ENCODE measurements at places on chromosomes 5 and 9.

DNA sequence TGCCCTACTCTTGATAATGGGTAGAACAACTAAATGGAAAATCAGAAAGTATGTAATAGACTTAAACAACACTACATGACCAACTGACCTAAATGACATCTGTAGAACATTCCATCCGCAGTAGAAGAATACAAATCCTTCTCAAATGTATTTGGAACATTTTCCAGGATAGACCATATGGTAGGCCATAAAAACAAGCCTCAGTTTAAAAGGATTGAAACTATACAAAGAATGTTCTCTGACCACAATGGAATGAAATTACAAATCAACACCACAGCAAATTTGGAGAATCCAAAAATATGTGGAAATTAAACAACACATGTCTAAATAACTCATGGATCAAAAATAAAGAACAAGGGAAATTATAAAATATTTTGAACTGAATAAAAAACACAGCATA, 189.2 kb downstream of the NDUFS4 start:
- DNase-seq: no peak

DNA sequence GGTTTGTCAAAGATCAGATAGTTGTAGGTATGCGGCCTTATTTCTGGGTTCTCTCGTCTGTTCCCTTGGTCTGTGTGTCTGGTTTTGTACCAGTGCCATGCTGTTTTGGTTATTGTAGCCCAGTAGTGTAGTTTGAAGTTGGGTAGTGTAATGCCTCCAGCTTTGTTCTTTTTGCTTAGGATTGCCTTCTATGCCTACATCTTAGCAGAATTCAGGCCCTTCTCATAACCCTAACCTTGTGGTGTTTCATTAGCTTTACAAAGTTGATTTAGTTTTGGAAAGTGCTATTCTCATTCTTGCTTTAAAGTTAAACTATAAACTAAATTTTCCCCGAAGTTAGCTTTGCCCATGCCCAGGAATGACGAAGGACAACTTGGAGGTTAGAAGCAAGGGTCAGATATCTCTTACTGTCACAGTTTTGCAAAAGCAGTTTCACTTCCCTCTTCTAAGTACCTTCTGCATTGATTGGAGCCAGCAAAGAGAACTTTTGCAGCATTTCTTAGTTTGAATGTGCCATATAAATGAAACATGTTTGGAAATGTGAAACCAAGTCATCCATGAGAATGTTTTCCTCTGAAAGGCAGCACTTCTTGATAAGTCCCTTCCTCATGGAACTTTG, 274.3 kb upstream of the DMRT1 start:
- DNase-seq: no peak

DNA sequence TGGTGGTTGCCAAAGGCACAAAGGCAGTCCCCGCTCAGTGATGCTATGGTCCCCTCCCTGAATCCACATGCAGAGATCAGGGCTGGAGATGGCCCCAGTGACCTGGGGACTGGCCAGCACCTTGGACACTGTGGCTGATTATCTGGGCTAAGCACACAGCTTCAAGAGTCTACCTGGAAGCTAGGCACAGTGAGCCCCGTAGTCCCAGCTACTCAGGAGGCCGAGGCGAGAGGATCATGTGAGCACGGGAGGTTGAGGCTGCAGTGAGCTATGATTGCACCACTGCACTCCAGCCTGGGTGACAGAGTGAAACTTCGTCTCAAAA, 8.3 kb upstream of the SCGB3A1 start:
- DNase-seq: no peak

DNA sequence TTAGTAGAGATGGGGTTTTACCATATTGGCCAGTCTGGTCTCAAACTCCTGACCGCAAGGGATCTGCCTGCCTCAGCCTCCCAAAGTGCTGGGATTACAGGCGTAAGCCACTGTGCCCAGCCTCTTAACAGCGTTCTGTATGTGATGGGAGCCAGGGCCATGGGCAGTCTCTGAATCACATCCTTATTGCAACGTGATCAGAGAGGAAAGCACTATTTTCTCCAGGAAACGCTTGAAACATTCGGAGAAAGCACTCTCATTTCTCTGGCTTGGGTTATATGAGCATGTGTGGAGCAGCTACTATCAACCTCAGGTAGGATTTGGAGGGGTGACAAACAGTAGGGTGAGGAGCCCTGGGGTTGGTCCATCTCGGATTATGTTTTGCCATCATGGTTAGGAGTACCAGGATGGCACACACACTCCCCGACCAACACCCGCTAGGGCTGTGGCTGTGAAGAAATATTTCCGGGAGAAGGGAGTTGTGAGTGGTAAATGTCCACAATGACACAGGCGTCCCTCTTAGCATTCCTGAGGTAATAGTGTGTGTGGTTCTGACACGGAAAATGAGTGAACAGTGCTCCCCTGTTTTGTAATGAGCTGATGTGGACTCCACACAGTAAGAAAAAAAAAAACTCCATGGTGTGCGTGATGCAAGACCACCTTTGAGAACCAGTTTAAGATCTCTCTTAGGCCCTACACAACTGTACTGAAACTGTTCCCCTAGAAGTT, 406.2 kb upstream of the ZNF608 start:
- DNase-seq: no peak

- no peak for DNase-seq
Observed at GRCh38 chr5:74149395-74149794, 491.1 kb downstream of the ENC1 start.

- DNase-seq: no peak
Observed at GRCh38 chr5:178353461-178353860, 120.9 kb upstream of the PHYKPL start.

GRCh38 chr9:25935188-25935587, 256.9 kb upstream of the TUSC1 start:
- no peak for DNase-seq

GRCh38 chr9:95171596-95171995, 145.9 kb downstream of the FANCC start:
- DNase-seq: no peak

All from CD4-positive, alpha-beta T cell treated with Interleukin-6 at 100 ng/mL for 8 hours (primary cell).